ENCODE measurements at places on chromosomes 12 and 14. TPM values are rescaled to one million over a fixed set of nuclear protein-coding genes. Genes with fewer than 3 reads are reported as not detected.

The AKAP3 gene
- total RNA-seq = not detected

The ACOT6 gene
- total RNA-seq = not detected

The LGALS3 gene
- total RNA-seq = 2,805 TPM

The CLBA1 gene
- 3.8 TPM for total RNA-seq

The TAS2R10 gene
- total RNA-seq = not detected

GRCh38 chr12:71197460-71197859 is 39.7 kb upstream of the TSPAN8 start:
- DNase-seq = no peak
- H3K27ac ChIP-seq = no peak overlapping the region
- H3K4me3 ChIP-seq = no peak overlapping the region
- H3K4me1 ChIP-seq = peaks cover 18% of the 10 kb centered on the region

DNA sequence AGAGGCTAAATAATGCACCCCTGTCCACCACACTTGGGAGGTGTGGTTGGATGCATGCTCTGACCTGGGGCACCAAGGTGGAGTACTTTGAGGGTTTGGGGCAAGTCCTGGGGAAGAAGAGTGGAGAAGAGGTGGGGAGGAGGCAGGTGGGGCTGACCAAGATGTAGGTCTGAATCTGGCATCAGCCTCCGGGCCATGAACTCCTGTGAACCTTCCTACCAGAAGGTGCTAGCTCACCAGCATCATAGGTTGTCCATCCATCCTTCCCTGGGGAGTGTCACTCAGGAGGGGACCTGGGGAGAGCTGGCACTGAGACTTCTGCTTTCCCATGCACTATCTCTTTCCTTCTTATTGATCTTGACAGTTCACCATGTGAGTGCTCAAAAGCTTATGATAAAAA is 13.6 kb upstream of the EMP1 start:
- no peak overlapping the region for H3K4me3 ChIP-seq
- no peaks in the 10 kb centered on the region for H3K36me3 ChIP-seq
- H3K4me1 ChIP-seq = peaks cover 4% of the 10 kb centered on the region
- no peak overlapping the region for H3K27ac ChIP-seq
- DNase-seq = no peak

DNA sequence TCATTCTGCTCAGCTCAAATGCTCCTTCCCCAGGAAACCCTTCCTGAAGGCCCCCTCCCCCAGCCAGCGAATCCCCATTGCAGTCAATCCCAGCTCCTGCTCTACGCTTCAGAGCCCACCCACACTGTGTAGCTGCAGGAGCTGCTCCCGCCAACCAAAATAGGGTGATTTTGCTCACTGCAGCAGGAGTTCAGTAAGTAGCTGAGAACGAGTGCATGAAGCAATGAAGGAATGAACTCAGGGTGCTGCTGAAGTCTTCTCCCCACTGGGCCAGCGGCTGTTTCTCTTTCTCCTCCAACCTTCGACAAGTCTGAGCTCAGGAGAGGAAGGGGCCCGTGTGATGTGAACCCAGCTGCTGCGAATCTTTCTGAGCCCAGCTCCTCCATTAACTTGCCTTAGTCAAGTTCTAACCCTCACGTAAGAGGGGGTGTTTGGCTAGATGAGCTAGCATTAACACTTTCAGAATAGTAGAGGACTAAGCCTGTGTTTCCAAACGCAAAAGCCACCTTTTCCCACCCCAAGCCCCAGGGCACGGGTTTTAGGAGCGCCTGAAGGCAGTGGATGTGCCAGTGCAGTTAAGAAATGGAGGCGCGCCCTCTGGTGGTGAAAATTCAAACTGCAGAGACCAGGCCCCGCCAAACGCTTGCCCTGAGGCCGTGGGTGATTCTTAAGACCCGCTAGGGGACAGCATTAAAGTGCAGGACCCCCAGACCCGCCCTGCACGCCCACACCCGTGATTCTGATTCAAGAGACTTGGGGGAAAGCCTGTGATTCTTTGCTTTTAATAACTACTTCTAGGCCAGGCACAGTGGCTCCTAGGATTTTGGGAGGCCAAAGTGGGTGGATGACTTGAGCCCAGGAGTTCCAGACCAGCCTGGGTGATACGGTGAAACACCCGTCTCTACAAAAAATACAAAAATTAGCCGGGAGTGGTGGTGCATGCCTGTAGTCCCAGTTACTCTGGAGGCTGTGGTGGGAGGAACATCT is 11.9 kb upstream of the SERPINA4 start:
- H3K27ac ChIP-seq = no peak overlapping the region
- no peaks in the 10 kb centered on the region for H3K36me3 ChIP-seq
- DNase-seq = peak; percentile 43

- H3K4me1 ChIP-seq = peaks cover 22% of the 10 kb centered on the region
- H3K27me3 ChIP-seq = no peaks in the 10 kb centered on the region
- DNase-seq = no peak
- H3K36me3 ChIP-seq = no peaks in the 10 kb centered on the region
- no peak overlapping the region for H3K4me3 ChIP-seq
Measured at GRCh38 chr14:94398536-94398935, 10.1 kb upstream of the SERPINA1 start.

DNA sequence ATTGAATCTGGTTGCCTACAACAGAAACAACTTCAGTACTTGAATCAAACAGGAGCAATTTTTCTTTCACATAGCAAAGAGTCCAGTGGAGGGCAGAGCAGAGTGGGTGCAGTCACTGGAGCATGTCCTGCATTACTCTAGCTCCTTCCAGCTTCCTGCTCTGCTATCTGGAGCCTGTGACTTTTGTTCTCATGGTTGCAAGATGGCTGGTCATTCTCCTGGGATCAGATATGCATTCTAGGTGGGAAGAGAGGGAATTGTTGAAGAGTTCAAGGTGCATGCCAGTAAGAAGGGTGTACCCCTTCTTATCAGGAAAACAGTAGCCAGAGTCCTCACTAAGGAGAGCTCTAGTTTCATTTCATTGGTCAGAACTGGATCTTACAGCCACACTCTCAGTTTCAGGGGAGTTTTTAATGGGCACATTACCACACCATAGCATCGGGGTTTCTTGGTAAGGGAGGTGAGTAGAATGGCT is 8.0 kb downstream of the IFT43 start:
- peaks cover 4% of the 10 kb centered on the region for H3K4me1 ChIP-seq
- no peak overlapping the region for H3K4me3 ChIP-seq
- no peaks in the 10 kb centered on the region for H3K27me3 ChIP-seq
- no peaks in the 10 kb centered on the region for H3K36me3 ChIP-seq
- DNase-seq = no peak
